Endothelial cell of umbilical vein (primary cell): ENCODE measurements at places on chromosomes 11 and 22.

GRCh38 chr22:44600207-44600785 is 101.7 kb upstream of the PRR5 start:
- DNase-seq: no peak

DNA sequence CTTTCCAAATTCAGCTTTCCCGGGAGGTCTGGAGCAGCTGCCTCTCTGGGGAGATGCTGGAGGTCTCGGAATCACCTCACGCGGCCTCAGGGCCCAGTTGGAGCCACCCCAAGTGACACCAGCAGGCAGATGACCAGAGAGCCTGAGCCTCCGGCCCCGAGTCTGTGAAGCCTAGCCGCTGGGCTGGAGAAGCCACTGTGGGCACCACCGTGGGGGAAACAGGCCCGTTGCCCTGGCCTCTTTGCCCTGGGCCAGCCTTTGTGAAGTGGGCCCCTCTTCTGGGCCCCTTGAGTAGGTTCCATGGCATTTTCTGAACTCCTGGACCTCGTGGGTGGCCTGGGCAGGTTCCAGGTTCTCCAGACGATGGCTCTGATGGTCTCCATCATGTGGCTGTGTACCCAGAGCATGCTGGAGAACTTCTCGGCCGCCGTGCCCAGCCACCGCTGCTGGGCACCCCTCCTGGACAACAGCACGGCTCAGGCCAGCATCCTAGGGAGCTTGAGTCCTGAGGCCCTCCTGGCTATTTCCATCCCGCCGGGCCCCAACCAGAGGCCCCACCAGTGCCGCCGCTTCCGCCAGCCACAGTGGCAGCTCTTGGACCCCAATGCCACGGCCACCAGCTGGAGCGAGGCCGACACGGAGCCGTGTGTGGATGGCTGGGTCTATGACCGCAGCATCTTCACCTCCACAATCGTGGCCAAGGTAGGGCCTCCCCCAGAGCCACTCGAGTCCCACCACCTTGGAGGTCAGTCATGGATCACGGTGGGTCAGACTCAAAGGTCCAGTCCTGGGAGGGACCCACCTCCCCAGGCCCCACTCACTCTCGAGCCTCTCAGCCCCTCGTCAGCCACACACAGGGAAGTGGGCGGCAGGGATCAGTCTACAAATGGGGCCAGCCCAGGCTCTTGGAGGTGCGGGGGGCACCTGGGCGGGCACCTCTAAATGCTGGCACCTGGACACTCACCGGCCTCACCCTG is 525 bp downstream of the SLC22A12 start:
- DNase-seq: no peak

GRCh38 chr22:23752090-23752691 is 1.3 kb upstream of the ZNF70 start:
- no peak for DNase-seq

- peak; percentile 83 for DNase-seq
These were observed 41.1 kb downstream of the OSBPL5 start for GRCh38 chr11:3123761-3124733.

DNA sequence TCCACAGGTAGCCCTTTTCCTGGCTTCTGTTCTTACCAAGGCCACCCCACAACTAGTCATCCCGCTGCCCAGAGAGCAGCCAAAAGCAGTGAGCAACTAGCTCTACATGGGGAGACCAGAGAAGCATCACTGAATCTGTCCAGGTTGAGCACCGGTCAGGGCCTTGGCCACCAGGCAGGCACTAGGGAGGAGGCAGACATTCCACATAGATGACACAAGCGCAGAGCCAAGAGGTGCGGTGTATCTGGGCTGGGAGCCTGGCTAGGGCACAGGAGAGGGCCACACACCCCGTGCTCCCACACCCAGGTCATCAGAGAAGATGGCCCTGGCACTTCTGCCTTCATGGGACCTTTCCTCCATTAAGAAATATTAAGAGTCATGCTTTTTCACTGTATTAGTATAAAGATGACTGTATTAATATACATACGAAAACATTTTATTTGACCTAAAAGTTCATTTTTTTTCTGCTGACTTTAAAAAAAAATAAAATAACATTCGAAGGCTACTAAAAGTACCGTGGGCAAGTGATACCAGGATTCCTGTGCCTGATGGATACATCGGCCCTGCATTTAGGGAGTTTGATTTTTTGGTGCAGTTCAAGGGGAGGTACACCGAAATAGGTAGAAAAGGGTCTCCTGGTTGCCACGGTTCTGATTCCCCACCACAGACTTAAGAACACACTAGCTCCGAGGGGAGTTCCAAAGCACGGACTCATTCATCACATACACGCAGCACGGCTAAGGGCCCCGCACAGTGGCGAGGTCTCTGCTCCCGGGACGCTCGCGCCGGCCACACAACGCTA is 1.2 kb downstream of the DGCR2 start:
- no peak for DNase-seq

DNA sequence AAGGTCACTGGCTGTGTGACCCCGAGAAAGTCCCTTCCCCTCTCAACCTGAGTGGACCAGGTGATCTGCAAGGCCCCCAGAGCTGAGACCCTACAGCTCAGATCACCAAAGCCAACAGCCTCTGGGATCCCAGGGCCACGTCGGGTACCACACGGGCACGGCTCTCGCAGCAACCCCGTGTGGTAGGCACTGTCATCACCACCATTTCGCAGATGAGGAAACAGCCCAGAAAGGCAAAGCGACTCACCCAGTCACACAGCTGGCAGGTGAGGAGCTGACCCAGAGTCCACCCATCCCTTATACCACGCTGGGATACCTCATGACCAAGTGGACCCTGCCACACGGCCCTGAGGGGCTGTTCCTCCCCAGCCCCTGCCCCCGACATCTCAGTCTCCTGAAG is 2.8 kb downstream of the ATP5MGL start:
- no peak for DNase-seq

GRCh38 chr11:1908618-1909017 is 10.9 kb upstream of the TNNT3 start:
- peak; percentile 86 for DNase-seq

- no peak for DNase-seq
These were observed 197.2 kb upstream of the PITPNB start for GRCh38 chr22:28116219-28116673.

DNA sequence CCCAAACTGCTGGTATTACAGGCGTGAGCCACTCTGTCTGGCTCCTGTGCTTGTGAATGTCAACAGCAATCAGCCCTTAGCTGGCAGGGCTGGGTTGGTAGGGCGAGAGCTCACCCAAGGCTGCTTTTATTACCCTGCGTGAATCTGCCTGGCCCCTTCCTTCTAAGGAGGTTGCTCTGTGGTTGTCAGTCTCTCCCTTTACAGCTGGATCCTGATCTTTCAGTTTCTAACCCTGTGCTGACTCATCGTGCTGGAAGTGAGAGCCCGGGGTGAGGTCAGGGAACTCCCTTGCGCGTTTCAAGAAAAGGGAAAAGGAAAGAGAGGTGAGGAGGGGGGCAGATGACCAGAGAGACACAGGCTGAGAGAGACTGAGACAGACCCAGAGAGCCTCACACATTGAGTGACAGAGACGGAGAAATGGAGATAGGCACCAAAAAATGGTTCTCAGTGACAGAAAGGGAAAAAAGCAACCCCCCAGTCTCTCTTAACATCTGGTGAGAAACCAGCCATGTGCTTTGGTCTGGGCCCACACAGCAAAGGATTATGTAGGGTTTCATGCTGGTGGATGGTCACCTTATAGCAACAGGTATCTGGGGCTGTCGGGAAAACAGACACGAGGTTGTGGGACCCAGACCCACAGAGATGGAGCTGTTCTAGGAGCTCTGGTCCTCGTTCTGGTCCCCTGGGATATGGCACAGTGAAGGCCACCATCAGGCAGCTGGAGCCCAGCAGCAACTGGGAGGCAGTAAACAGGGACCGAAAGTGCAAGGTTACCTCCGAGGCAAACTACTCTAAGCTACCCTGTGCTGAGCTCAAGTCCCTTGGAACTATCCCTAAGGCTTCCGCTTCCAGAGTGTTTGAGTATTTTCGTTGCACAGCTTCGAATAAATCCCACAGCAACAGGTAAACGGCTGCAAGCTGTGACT is 2.5 kb downstream of the TCN2 start:
- peak; percentile 82 for DNase-seq

DNA sequence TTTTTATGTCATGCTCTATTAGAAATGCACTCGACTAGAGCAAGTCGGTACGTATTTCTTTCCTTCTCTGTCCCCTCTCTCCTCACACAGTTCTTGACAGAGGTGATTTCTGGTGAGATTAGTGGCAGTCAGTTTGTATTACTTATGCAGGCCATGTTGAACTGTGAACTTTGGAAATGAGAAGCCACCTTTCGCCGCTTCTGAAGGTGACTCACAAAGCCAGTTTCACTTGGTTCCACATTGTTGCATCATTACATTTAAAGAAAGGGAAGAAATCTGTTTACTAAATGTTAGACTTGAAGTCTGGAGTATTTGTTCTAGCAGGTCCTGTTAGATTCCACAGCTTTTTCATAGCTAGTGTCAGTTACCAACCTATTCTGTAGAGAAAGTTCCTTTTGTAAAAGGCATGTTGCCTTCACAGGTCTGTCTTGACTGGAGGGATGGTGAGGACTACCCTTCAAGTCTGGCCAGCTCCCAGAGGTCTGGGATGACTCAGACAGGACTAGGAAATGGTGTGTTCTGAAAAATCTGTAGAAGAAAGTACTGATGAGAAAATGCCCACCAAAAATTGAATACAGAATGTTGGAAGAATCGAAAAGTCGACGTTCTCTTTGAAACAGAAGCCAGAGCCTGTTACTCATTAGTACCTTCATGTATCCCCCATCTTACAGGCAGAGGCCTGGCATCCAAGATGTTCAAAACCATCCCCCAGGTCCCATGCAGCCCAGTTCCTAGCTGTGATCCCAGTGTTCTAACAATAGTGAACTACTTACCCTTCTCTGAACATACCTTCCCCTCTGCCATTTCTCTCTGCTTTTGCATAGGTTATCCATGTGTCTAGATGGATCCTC is 181.4 kb downstream of the DBX1 start:
- peak; percentile 85 for DNase-seq

DNA sequence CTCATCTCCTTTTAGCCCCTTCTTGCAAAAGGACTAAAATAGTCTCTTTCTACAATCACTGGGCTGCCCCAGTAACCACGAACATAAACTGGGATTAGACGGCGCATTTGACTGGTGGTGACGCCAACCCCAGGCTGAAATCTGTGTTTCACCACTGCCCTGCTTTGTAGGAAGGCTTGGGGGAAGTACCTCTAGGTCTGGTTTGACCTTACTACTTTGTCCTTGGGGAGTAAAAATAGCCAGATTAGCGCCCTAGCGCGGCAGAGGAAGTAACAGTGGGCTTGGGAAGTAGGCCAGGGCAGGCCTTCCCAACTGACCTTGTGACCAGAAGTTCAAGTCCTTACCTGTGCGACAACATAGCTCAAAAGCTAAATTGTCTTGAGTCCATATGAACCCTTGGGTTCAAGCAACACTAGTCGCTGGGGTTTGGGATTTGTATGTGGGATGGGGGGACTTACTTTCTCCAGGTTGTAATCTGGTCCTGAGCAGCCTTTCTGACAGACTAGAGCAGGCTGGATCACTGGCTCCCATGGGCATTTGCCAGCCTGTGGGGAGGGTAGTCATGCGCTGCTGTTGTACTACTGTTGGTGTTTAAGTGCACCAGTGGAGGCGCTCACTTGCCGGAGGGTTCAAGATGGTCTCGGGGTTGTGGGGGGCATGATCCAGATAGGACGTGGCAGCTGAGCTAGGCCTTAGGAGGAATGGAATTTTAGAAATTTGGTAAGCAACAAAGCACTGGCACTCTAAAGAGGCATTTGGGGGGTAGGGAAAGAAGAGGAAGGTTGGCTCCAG is 953 bp upstream of the PACS1 start:
- DNase-seq: peak; percentile 63

DNA sequence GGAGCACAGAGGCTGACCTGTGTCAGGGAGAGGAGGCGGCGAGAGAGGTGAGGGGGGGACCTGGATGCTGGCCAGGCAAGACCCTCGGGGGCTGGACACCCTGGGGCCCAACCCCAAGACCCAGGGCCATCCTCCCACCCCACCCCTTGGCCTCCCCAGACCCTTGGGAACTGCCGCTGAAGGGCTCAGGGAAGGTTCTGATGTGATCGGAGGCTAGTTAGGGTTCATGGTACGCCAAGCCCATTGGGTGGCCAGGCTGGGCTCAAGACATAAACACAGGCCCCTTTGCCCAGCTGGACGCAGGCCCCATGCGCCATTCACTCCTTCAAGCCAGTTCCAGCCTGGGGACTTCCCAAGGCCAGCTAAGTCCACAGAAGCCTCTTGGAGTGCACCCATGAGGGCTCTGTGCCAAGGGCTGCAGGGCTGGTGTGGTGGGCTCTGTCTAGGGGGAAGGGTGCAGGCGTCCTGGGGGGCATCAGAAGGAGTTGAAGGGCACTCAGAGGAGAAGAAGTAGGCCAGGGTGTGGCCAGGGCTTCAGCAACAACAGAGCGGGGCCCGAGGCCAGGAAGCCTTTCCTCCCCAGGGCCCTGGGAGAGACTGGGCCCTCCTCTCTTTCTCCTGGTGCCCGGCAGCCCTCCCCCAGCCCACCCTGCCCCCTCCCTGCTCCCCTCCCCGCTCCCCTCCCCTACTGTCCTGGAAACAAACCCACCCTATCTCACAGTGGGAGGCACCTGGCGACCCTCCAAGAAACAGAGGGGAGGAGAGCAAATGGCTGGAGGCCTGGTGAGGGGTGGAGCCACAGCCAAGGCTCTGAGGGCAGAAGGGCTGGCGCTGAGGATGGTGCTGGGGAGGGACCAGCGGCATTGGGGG is 12.9 kb downstream of the TSPAN32 start:
- peak; percentile 24 for DNase-seq

DNA sequence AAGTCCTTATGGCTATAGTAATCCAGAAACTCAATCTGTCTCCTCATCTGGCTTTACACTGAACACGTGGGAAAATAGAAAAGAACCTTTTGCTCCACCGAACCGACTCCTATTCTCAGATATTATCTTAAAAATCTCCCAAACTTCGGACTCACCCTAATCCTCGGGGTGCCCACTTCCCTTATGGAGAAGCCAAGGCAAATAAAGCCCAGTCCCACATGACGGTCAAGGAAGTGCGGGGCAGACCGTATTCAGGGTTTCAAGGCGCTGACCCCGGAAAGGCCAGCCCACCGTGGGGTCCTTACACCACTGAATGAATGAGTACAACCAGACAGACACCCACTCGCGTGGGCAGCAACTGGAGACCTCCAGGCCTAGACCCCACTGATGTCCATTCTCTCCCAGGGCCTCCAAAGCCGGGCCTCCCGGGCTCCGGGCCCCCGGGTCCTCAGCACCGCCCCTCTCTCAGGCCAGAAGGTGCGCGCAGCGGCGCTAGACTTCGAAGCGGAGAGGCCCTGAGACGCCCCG is 489 bp downstream of the NUP98 start:
- no peak for DNase-seq

DNA sequence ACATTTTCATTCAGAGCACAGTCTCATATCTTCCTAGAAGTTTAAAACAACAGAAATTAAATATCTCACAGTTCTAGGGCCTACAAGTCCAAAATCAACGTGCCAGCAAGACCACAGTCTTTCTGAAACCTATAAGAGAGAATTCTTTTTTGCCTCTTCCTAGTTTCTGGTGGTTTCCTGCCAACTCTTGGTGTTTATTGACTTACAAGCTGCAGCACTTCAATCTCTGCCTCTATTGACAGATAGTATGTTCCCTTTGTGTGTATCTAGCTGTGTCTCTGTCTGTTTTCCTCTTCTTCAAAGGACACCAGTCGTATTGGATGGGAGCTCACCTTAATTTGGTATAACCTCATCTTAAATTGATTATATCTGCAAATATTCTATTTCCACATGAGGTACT is 347.5 kb downstream of the DCDC1 start:
- DNase-seq: no peak
